ENCODE measurements at places on chromosomes 2 and 18.

- no peak for DNase-seq
These were observed 260.8 kb downstream of the RDH14 start for GRCh38 chr2:18299423-18300212.

DNA sequence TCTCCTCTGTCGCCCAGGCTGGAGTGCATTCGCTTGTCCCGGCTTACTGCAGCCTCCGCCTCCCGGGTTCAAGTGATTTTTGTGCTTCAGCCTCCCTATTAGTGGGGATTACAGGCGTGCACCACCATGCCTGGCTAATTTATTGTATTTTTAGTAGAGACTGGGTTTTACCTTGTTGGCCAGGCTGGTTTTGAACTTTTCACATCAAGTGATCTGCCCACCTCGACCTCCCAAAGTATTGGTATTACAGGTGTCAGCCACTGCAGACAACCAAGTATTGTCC lies 1.1 kb downstream of the RPS27A start:
- no peak for DNase-seq

DNA sequence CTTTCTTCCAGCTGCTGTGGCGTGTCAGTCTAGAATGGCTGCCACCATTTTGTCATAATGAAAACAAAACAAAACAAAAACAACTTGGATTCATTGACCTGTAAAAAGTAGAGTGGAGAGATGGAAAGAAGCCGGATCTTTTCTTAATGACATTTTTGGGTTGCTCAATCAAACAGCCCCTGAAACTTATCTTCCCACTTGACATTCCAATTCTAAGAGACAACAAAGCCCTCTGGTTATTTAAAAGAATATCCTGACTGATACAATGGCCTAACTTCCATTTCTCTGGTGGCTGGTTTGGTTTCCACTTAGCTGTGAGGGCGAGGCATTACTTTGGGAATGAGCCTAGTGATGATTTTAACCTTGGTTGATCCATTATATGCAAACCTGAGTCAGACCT lies 123.7 kb downstream of the AQP4 start:
- no peak for DNase-seq

DNA sequence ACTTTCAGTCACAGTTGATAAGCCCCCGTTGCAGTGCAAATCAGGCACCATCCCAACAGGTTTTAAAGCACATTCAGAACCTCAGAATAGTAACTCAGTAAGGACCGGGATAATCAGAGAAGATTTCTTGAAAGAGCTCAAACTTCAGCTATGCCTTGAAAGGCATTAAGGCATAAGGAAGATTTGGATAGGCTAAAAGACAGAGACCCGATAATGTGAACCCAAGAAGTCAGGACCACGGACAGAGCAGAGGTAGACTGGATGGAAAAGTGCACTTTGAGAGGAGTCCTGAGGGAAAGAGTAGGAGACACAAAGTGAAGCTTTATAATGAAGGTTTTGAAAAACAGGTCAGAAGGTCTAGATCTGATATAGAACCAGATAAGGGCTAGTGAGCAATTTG lies 36.9 kb upstream of the KLF7 start:
- no peak for DNase-seq

DNA sequence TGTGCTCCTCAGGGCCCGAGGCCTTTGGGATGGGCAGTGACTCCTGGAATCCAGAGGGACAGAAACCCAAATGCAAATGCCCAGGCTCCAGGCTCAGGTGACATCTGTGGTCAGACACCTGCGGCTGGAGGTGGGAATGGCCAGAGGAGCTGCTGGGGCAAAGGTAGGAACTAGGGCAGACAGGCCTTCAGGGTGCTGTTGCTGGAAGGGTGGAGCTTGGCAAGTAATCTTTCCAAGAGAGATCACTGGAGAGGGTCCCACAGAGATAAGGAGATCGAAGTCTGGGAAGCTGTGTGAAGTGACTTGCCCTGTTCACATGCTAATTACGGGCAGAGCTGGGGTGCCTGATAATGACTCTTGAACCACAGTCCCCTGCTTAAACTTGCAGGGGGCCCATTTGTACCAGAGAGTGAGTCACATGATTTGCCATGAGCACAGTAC lies 82.4 kb downstream of the ACAA2 start:
- no peak for DNase-seq
